ENCODE measurements at places on chromosomes 16 and 17. TPM values are rescaled to one million over a fixed set of nuclear protein-coding genes. Genes with fewer than 3 reads are reported as not detected.
A peak's percentile ranks its signal among the peaks of the same experiment; 100 is the strongest.

SEZ6L2 gene
- total RNA-seq = 55.8 TPM

FLII gene
- 262 TPM for total RNA-seq

HOXB8 gene
- not detected for total RNA-seq

DNA sequence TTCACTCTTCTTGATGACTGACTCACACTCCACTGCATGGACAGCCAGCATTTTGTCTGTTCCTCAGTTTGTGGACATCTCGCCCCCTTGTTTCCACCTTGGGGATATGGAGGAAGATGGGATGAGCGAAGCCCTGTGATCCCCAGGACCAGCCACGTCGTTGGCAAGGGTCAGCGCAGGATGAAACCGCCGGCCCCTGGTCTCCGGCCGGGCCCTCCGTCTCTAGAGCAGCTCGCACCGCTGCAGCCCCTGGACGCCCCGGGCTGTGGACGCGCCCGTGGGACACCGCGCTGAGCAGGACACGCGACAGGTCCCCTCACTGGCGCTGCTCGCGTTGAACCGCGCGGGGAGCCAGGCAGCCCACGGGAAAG, 604 bp upstream of the ZC3H18 start:
- peak overlapping the region; percentile 97 for H3K4me3 ChIP-seq
- H3K27me3 ChIP-seq = no peaks in the 10 kb centered on the region
- H3K27ac ChIP-seq = no peak overlapping the region
- H3K36me3 ChIP-seq = no peaks in the 10 kb centered on the region
- H3K4me1 ChIP-seq = peaks cover 8% of the 10 kb centered on the region
- peak; percentile 34 for DNase-seq

DNA sequence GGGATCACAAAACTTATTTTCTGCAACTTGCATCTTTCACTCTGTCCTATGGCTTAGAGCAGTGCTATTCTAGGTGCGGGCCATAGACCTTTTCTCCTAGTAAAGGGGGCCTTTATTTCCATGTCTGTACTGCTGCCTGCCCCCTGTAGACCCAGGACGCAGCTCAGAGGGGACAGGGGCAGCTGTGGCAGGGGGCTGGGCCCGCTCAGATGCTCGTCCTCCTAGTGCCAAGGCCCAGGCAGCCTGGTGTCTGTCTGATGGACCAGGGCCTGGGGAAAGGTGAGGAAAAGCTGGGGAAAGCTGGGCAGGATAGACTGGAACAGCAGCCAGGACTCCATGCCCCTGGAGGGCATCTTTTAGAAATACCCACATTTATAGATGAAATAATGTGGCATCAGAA, 25.6 kb downstream of the VAC14 start:
- no peak for DNase-seq
- no peak overlapping the region for H3K4me3 ChIP-seq
- no peak overlapping the region for H3K27ac ChIP-seq
- H3K36me3 ChIP-seq = peaks cover 9% of the 10 kb centered on the region
- H3K4me1 ChIP-seq = peaks cover 3% of the 10 kb centered on the region

- peaks cover 25% of the 10 kb centered on the region for H3K4me1 ChIP-seq
- peak; percentile 24 for DNase-seq
- H3K36me3 ChIP-seq = 0 out of 2 replicates have a peak, but pooled peaks cover 6% of the 10 kb centered on the region
- H3K27ac ChIP-seq = peak overlapping the region; percentile 21
- no peak overlapping the region for H3K4me3 ChIP-seq
These were observed 44.8 kb downstream of the PITPNC1 start for GRCh38 chr17:67421869-67422273.

- H3K36me3 ChIP-seq = no peaks in the 10 kb centered on the region
- DNase-seq = no peak
- no peaks in the 10 kb centered on the region for H3K27me3 ChIP-seq
- H3K4me3 ChIP-seq = no peak overlapping the region
- H3K4me1 ChIP-seq = no peaks in the 10 kb centered on the region
These were observed 45.8 kb downstream of the TNFRSF13B start for GRCh38 chr17:16926061-16926511.

GRCh38 chr17:75240394-75241142, 20.8 kb downstream of the GGA3 start:
- no peak overlapping the region for H3K4me3 ChIP-seq
- 0 out of 2 replicates have a peak overlapping the region, but pooled peaks have one; percentile 72 for H3K27ac ChIP-seq
- DNase-seq = peak; percentile 90
- no peaks in the 10 kb centered on the region for H3K4me1 ChIP-seq

DNA sequence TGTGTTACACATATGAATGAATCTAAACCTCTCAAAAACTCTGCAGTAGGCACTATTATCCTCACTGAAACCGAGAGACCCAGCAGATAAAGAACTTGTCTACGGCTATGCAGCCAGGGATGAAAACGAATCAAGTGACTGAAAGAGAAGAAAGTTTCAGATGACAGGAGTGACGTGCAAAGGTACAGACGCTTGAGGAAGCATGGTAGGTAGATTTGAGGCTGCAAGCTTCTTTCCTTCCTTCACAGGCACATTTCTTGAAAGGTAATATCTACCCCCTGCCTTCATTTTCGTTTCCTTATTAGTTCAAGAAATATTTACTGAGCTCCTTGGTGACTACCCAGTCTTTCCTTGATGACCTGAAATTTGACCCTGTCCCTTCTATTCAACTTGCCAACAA, 211.5 kb upstream of the AXIN2 start:
- H3K4me3 ChIP-seq = no peak overlapping the region
- H3K27me3 ChIP-seq = no peaks in the 10 kb centered on the region
- no peaks in the 10 kb centered on the region for H3K4me1 ChIP-seq
- no peaks in the 10 kb centered on the region for H3K36me3 ChIP-seq
- H3K27ac ChIP-seq = no peak overlapping the region

EVPL gene
- 1.3 TPM for total RNA-seq

- peaks cover 7% of the 10 kb centered on the region for H3K4me1 ChIP-seq
- no peak for DNase-seq
- H3K36me3 ChIP-seq = peaks cover 12% of the 10 kb centered on the region
- no peak overlapping the region for H3K4me3 ChIP-seq
These were observed 53.7 kb downstream of the SF3B3 start for GRCh38 chr16:70577256-70577698.

GRCh38 chr16:66427036-66427860, at the start of gene BEAN1:
Gene BEAN1, plus strand, starts transcription at chr16:66427295. Its CDS starts 10,382 bp downstream, at chr16:66437677.
- peak; percentile 59 for DNase-seq
- H3K36me3 ChIP-seq = no peaks in the 10 kb centered on the region
- H3K4me3 ChIP-seq = peak within 1 kb of the TSS; percentile 61
- H3K27ac ChIP-seq = no peak within 1 kb of the TSS
- H3K4me1 ChIP-seq = peaks cover 8% of the 10 kb centered on the region

GPR179 gene
- total RNA-seq = 0.03 TPM

DNA sequence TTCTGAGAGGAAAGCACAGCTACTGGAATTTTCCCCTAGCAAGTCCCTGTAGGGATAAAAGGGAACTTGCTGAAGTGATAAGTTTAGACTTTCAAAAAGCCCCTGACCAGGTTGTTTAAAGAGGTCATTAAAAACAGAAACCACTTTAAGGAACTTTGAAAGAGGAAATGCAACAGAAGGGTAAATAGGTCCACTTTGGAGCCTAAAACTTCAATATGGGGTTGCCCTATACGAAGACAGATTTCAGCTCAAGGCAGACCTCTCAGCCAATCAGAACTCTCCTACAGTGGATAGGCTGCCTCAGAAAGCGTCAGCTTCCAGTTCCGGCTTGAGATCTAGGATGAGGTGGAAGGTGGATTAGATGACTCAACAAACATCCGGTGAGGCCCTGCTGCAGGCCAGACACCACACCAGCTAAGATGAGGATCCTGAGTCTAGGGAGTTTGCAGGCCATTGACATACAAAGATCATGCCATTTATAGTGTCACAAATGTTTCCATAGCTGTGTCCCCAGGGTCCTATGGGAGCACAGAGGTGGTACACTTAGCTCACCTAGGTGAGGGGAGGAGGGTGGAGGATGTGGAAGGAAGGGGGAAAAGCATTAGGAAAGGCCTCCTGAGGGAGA, 7.9 kb upstream of the MFSD6L start:
- H3K27me3 ChIP-seq = no peaks in the 10 kb centered on the region
- no peak for DNase-seq
- no peak overlapping the region for H3K4me3 ChIP-seq
- no peak overlapping the region for H3K27ac ChIP-seq
- no peaks in the 10 kb centered on the region for H3K4me1 ChIP-seq

EPX gene
- not detected for total RNA-seq

DNA sequence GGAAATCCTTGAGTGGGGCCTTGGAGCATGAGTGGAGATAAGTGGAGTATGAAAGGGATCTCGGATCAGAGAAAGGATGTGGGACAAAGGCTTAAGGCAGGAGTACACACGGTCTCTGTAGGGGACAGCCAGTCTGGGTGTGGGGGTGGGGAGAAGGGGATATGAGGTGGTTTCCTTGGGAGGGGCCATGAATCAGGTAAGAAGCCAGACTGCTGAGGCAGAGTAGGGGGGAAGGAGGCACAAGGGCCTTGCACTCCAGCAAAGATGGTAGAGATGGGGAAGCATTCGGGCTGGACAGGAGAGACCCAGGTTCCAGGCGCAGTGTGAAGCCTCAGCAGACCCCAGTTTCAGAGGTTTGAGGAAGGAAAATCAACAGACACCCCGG, 1.6 kb downstream of the HSD11B2 start:
- H3K27ac ChIP-seq = peak overlapping the region; percentile 74
- peaks cover 23% of the 10 kb centered on the region for H3K27me3 ChIP-seq
- peaks cover 3% of the 10 kb centered on the region for H3K36me3 ChIP-seq
- DNase-seq = no peak

DNA sequence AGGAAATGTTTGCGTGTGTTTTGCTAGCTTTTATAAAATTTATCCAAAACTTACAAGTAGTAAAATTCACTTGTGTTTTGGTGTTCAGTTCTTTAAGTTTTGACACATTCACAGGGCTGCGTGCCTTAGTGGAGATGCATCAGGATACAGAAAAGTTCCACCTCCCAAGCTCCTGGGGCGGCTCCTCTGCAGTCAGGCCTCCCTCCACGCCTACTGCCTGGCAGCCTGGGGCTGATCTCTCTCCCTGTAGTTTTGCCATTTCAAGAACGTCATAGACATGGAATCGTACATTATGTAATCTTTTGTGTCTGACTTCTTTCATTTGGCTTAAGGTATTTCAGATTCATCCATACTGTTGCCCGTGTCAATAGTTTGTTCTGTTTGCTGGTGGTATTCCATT, 27.2 kb upstream of the IRF8 start:
- H3K27me3 ChIP-seq = no peaks in the 10 kb centered on the region
- peaks cover 10% of the 10 kb centered on the region for H3K4me1 ChIP-seq
- no peak for DNase-seq
- no peak overlapping the region for H3K4me3 ChIP-seq
- H3K36me3 ChIP-seq = no peaks in the 10 kb centered on the region
- no peak overlapping the region for H3K27ac ChIP-seq

STARD3 gene
- 53.3 TPM for total RNA-seq

DNA sequence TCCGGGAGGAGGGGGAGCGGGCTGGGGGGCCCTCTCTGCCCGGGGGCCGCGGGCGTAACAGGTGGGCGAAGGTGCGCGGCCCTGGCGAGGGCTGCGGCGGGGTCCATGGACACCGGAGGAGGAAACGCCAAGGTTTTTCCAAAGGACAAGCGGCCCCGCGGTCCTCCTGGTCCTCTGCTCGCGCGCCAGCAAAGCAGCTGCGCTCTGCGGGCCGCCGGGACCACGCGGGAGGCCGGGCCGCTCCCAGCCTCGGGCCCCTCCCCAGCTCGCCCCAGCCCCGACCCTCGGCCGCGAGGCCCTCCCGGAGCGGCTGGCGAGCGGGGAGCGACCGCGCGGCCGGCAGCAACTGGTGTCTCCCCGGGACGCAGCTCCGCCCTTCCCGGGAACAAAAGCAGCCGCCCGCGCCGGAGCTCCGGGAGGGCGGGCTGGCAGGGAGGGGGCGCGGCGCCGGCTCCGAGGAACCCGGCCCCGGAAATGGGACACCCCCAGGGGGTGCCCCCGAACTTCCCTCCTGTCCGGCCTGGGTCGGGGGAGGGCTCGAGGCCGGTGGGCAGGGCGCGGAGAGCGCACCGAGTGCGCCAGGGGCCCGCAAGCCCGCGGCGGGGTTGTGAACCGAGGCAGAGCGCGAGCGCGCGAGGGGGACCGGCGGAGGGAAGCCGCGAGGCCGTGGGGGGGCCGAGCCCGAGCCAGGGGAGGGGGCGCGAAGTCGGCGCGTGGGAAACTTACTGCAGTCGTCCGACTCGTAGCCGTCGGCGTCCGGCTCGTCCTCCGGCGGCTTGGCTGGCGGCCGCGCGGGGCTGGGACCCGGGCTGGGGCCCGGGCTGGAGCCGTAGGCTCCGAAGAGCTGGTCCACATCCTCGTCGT, 837 bp downstream of the DOC2B start:
- H3K4me1 ChIP-seq = peaks cover 7% of the 10 kb centered on the region
- peak overlapping the region; percentile 67 for H3K4me3 ChIP-seq

LGALS9C gene
- not detected for total RNA-seq

DNA sequence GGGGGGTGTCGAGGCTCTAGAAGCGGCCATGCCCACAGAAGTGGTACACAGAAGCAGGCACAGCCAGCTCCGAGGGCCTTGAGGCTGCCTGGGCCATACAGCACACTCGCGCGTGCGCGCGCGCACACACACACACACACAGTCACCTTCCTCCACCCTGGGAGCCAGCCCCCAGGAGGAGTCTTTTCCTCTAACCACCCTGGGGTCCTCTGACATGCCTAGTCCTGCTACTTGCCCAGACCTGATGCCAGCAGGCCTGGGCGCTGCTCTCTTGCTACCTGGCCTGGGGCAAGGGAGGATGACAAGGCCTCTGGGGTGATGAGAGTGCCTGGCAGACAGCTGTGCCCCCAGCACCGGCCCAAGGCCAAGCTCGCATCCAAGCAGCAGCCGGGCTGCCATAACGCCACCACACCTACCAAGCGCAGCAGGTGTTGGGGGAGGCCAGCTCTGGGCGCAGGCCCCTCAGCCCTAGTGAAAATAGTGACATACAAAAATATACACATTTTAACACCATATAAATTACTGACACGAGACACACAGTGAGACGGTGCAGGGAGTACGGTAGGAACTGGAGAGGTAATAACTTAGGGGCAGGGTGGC, 41.1 kb downstream of the TSC2 start:
- H3K36me3 ChIP-seq = no peaks in the 10 kb centered on the region
- H3K27ac ChIP-seq = no peak overlapping the region

DNA sequence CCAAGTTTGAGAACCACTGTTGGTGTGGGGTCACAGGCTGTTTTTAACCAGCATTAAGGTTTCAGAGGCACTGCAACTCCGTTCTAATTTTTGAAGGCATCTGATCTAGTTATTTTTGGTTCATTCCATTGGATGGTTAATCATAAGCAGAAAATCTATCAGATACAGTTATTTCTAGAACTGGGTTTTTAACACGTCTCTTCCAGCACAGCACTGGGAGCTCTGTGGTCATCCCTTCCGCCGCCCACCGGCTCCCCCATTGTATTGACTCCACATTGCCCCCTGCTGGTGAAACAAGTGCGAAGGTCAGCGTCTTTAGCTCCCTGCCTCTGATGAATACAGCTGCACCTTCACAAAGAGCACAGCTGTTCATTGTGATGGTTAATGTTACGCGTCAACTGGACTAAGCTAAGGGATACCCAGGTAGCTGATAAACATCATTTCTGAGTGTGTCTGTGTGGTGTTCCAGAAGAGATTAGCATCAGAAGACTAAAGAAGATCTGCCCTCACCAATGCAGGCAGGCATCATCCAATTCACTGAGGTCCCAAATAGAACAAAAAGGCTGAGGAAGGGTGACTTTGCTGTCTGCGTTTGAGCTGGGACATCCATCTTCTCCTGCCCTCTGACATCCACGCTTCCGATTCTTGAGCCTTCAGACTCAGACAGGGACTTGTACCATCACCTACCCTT, 8.5 kb downstream of the CCL18 start:
- H3K36me3 ChIP-seq = no peaks in the 10 kb centered on the region
- no peaks in the 10 kb centered on the region for H3K27me3 ChIP-seq
- DNase-seq = peak; percentile 90
- H3K4me1 ChIP-seq = no peaks in the 10 kb centered on the region
- no peak overlapping the region for H3K4me3 ChIP-seq

All from GM23338 (cell line).